ENCODE measurements at places on chromosomes 6 and 20.

GRCh38 chr20:53708129-53708968 is 114.7 kb upstream of the ZNF217 start:
- DNase-seq = peak; percentile 15

GRCh38 chr6:107714104-107714503 is 110.0 kb downstream of the SCML4 start:
- DNase-seq = no peak

DNA sequence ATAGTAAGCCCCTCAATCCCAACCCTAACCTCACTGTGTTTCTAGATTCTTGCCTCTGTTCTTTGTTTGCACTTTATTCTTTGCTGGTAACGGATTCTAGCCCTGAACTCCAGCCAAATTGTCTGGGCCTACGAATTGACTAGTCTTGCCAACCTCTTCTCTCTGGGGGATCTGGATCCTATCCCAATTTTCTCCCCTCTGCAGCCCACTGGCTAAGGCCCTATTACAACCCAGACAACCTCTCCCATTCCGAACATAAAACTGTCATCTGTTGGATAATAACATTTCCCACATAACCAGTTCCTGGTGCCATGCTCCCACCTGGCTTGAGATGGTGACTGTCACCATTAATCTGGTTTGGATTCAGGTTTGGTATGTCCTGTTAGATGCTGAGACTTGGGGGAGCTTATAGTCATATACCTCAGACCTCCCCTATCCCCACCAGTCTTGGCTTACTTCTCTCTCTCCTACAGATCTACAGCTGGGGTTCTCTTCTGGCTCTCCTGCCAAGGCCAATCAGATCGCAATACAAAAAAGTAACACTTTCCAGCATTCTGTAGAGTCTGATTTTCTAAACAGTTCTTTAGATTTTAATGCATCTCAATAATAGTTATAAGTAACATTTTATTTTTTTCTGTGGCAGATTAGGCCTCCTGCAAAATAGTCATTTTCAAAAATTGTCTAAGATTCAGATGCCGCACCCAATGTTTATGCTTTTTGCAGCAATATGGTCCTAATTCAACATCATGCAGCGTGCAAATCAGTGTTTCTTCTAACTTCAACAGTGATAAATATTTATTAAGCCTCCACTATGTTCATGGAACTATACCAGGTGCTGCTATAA is 29.8 kb upstream of the AHI1 start:
- DNase-seq = no peak

- no peak for DNase-seq
Measured at GRCh38 chr20:6974838-6975237, 207.4 kb downstream of the BMP2 start.

- DNase-seq = no peak
Measured at GRCh38 chr6:38062066-38062465, 242.5 kb downstream of the ZFAND3 start.

DNA sequence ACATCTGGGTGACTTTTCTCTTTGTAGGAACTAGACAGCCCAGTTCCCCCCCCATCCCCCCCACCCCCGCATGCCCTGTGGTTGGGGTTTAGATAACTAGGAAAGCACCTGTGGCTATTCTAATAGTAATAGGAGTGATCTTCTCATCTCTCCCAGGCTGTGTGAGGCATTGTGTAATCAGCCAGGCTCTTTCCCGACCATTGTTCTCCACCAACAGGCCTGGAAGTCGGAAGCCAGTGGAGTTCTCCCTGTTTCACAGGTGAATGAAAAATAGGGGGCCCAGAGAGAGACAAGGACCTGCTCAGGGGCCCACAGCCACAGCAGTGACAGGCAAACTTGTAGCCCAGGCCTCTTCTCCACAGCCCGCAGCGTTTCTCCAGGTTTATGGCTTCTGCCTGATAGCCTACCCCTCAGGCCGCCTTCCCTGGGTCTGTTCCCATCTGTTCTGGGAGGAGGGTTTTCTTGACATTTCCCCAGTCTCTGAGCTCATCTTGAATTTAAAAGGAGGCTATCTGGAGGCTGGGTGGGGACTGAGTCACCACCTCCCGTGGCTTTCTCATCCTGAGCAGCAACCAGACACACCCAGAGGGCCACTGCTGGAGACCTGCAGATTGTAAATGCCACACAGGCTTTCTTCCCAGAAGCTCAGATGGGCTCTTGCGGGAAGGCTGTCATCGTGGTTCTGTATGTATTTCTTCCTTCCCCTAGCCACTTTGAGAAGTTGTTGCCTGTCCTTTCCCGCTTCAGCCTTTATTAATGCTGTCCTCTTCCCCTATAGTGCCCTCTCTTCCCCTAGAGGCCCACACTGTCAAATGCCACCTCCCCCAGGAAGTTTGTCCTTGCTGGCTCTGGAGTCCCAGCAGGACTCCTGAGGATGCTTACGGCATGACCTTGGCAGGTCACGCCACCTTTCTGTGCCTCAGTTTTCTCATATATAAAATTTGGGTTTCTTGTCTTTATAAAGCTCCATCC is 75.9 kb upstream of the MYL9 start:
- peak; percentile 62 for DNase-seq

DNA sequence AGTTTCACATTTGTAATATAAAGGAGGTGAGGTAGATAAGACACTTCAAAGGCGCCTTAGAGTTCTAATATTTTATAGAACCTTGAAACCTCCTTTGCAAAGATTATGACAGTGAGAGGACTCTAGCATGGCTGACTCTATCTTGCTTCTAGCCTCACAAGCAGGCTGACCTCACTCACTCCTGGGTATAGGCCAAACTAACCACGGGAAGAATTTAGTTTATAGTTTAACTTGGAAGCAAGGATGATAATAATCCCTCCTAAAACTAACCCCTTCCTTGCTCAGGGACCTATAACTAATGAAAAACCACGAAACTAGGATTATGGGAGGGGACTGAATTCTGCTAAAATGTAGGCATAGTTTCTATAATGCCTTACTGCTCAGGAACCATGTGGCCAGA is 84.3 kb downstream of the FILIP1 start:
- DNase-seq = no peak

- no peak for DNase-seq
Measured at GRCh38 chr20:25549843-25550477, 35.4 kb downstream of the NINL start.

DNA sequence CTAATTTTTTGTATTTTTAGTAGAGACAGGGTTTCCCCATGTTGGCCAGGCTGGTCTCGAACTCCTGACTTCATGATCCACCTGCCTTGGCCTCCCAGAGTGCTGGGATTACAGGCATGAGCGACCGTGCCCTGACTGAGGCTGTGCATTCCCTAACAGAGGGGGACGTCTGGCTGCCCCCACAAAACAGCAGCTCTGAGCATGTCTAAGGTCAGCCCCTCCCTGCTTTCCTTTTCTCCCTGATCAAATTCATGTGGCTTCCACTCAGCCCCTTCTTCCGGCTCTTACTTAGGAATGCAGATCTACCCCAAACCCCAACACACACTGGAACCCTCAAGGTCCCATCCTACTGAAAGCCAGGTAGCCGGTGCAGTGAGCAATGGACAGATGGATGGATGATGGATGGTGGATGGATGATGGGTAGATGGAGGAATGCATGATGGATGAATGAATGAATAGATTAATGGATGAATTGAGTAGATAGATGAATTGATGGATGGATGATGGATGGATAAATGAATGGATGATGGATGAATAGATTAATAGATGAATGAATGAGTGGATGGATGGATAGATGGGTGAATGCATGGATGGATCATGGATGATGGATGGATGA is 91.5 kb upstream of the BHLHE23 start:
- no peak for DNase-seq

DNA sequence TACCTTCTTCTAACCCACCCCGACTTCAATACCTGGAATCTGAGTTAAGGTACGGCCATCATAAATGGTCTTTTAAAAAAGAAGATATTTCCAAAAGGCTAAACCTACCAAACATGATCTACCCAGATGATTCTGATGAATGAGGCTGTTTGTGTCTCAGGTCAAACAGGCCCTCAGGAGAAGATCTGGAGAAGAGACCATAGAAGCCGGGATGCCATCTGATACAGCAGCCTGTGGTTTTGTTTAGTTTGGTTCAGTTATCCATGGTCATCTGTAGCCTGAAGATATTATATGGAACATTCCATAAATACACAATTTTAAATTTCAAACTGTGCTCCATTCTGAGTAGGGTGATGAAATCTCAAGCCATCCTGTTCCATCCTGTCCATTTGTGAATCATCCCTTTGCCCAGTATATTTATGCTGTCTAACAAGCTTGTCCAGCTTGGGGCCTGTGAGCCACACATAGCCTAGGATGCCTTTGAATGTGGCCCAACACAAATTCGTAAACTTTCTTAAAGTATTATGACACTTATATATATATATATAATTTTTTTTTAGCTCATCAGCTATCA is 4.0 kb upstream of the CAP2 start:
- no peak for DNase-seq

GRCh38 chr6:13635948-13636658 is 21.0 kb downstream of the NOL7 start:
- peak; percentile 12 for DNase-seq

DNA sequence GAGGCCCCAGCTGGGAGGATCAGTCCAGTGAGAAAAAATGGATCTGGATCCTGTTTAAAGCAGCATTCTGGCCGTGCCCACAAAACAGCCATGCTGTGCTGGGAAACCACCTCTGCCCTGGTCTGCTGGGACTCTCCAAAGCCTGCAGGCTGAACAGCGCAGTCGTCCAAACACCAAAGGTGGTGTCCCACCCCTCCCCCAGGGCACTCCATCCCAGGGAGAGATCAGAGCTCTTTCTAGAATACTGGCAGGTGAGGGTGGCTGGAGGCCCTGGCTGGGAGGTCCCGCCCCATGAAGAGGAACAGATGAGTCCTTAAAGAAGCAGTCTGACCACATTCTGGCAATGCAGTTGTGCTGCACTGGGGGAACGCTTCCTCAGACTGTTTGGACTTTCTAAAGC is 84.6 kb downstream of the MRAP2 start:
- DNase-seq = no peak

- DNase-seq = no peak
Measured at GRCh38 chr20:37475252-37475651, 45.8 kb upstream of the NNAT start.

GRCh38 chr20:13784271-13784892 is 337 bp downstream of the ESF1 start:
- no peak for DNase-seq

GRCh38 chr20:45911486-45912343 is at the start of gene PLTP:
PLTP (minus strand) TSS chr20:45912155; CDS start chr20:45911452, 703 bp downstream.
- no peak for DNase-seq

GRCh38 chr6:39224011-39224410 is 5.3 kb downstream of the KCNK5 start:
- no peak for DNase-seq

DNA sequence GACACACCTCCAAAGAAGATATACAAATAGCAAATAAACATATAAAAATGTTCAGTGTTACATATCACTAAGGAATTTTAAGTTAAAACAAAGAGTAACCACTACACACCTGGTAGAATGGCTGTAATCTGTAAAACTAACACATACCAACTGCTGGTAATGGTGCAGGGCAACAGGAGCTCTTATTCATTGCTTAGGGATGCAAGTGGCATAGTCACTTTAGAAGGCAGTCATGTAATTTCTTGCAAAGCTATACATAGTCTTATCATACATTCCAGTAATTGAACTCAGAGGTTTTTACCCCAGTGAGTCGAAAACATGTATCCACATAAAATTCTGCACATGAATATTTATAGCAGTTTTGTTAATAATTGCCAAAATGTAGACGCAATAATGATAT is 906.8 kb upstream of the CITED2 start:
- no peak for DNase-seq

GRCh38 chr6:11078266-11078665 is 15.4 kb upstream of the SMIM13 start:
- no peak for DNase-seq

- peak; percentile 9 for DNase-seq
Measured at GRCh38 chr6:34792605-34793500, 970 bp downstream of the BLTP3A start.

DNA sequence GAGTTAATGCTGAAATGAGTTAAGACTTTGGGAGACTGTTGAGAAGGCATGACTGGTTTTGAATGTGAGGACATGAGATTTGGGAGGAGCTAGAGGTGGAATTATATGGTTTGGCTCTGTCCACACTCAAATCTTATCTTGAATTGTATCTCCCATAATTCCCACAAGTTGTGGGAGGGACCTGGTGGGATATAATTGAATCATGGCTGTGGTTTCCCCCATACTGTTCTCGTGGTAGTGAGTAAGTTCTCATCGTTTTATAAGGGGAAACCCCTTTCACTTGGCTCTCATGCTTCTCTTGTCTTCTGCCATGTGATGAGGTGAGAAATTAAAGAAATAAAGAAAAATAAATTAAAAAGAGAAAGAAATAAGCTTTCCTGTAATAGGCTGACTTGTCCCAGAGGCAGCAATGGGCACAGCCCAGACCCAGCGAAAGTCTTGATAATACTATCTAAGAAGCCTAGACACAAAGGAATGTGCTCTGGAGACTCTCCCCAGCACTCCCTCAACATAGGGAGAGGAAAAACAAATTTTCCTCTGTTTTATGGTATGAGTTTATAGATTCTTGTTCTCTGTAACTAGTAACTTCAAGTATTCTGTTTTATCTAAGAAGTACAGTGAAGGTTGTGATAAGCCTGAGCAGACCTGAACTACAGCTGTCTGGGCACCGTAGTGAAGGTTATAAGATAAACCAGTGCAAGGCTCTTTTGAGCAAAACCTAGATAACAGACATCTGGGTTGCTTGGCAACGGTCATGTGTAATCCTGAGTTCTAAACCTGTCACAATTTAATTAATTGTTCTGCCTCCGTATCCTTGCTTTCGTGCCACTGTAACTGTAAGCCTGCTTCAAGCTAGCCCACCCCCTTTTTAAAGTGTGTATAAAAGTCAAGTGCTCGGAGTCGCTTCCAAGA is 88.9 kb upstream of the ECI2 start:
- no peak for DNase-seq

DNA sequence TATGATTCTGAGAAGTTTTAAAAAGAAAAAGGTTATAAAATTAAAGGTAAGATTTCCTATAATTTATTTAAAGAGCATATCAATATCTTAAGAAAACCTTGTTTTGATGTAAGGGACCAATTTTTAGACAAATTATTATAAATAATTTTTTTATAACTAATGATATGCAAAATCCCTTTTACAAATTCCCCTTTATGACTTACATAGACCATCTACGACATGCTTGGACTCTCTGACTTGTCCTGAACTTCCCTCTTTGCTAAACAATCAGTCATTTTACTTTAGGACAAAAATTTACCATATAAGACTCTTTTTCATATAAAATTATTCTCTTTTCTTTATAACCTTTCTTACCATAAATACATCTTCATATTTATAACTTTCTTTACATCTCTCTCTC is 15.3 kb upstream of the ANGPT4 start:
- no peak for DNase-seq

DNA sequence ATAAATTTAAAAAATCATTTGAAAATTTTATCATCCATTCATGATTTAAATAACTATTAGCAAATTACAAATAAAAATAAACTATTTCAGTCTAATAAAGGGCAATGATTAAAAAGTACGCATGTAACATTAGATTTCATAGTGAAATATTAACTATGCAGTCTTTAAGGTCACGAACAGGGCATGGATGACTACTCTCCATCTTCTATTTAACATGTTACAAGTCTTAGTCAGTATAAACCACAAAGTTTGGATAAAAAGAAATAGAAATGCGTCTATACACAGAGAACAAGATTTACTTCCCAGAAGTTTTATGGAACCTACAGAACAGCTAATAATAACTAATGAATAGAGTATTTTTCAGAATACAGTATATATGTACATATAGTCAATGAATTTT is 1016.0 kb downstream of the EYS start:
- no peak for DNase-seq

- DNase-seq = no peak
Measured at GRCh38 chr6:100119261-100119660, 125.2 kb upstream of the MCHR2 start.

GRCh38 chr6:163259689-163260088 is 154.8 kb upstream of the QKI start:
- DNase-seq = no peak
